Stimulated activated naive B cell treated with anti-CD40 and anti-IgM and Interleukin-4, amounts not matched to agents 10 μg/mL and 1 μg/mL and 100 μg/mL, for 72 hours (primary cell): ENCODE measurements at places on chromosomes 3 and 15.

DNA sequence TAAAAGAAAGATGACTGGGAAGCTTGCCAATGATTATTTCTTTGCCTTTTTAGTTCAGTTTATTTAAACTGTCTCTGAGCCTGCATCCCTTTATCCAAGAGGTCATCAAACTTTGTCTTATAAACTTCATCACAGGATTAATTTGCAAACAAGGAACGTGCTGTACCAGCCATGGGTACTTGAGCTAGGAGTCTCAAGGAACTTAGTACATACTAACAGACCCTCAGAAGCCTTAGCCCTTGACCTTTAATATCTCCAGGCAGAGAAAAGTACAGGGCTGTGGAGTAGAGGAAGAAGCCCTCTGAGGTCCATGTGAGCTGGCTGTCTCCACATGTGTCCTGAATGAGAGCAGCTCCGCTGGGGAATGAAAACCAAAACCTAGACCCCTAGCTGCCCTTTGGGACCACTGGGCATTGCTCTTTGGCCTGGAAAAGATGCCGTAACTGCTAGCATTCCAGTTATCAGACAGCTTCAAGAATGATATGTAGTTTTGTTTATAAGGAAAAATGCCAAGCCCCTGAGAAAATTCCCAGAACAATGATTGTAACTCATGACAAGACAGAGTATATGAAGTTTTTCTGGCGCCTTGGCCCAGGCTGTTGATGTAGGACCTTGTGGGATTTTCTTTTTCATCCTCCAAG, 92.1 kb downstream of the ASB7 start:
- no peak for DNase-seq
- no peak overlapping the region for H3K4me3 ChIP-seq
- H3K27ac ChIP-seq = no peak overlapping the region

GRCh38 chr3:127984241-127984975, 67.8 kb upstream of the SEC61A1 start:
- peaks cover 6% of the 10 kb centered on the region for H3K27me3 ChIP-seq
- no peaks in the 10 kb centered on the region for H3K4me1 ChIP-seq
- no peak overlapping the region for H3K4me3 ChIP-seq
- peaks cover 4% of the 10 kb centered on the region for H3K36me3 ChIP-seq

GRCh38 chr3:45477041-45477725, 88.8 kb downstream of the LARS2 start:
- peaks cover 4% of the 10 kb centered on the region for H3K4me1 ChIP-seq
- no peaks in the 10 kb centered on the region for H3K27me3 ChIP-seq
- peaks cover 51% of the 10 kb centered on the region for H3K36me3 ChIP-seq
- no peak for DNase-seq
- H3K4me3 ChIP-seq = no peak overlapping the region

- H3K27me3 ChIP-seq = no peaks in the 10 kb centered on the region
- H3K27ac ChIP-seq = peak overlapping the region; percentile 68
- peaks cover 25% of the 10 kb centered on the region for H3K4me1 ChIP-seq
- peaks cover 11% of the 10 kb centered on the region for H3K36me3 ChIP-seq
- no peak overlapping the region for H3K4me3 ChIP-seq
These were observed 24.8 kb downstream of the SHF start for GRCh38 chr15:45162771-45163507.

DNA sequence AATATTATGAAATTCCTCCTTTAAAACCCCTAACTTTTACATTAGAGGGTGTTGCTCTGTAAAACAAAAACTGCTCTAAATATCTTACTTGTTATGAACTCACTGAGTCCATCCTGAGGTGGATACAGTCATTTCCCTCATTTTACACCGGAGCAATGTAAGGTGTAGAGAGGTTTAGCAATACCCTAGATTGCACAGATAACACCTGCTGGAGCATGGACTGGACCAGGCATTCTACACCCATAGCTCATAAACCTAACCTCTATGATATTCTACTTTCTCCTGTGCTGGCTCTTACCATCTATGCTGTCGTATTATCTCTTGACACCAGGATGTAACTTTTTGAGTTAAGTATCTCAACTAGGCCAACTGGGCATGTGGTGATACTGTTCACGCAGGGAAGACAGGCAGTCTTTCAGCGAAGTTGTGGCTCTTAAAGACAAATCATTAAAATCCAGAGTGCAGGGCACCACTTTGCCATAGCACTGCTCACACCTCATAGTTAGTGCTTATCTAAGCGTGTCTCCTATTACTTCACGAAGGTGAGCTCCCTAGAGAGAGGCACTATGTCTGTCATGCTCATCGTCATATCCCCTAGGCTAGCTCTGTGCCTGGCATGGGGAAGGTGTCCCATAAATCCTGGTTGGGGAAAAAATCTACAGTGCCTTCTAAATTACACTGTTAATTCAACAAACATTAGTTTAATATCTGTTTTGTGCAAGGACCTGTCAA, 100.1 kb upstream of the SLC2A2 start:
- peaks cover 3% of the 10 kb centered on the region for H3K36me3 ChIP-seq
- H3K27ac ChIP-seq = no peak overlapping the region
- H3K27me3 ChIP-seq = no peaks in the 10 kb centered on the region
- DNase-seq = no peak
- H3K4me3 ChIP-seq = no peak overlapping the region
- H3K4me1 ChIP-seq = no peaks in the 10 kb centered on the region
